AG08395 (cell line): ENCODE measurements at places on chromosomes 6 and 20.

DNA sequence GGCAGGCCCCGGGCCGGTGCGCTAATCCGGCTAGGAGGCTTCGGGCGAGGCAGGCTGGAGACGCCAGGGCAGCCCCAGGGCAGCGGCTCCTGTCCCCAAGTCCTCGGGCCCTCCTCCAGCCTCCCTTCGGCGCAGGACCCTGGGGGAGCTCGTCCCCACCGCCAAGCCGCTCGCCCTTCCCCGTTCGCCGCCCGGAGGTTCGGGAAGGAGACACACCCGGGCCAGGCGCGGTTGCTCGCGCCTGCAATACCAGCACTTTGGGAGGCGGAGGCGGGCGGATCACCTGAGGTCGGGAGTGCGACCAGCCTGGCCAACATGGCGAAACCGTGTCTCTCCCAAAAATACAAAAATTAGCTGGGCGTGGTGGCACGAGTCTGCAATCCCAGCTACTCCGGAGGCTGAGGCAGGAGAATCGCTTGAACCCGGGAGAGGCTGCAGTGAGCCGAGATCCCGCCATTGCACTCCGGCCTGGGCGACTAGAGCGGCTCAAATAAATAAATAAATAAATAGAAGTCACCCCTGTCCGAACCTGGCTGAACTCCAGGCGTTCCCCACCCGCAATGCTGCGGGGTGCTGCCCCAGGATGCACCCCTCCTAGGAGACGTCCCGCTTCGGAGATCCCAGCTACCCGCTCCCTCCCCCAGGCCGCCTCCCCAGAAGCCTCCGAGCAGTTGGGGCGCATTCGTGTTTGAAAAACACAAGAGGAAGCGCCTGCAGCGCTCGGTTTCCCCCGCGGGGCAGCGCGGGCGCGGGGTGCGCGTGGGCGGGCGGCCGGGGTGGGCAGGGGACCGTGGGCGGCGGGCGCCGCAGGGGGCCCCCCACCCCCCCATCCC lies 27.5 kb downstream of the SERPINB9 start:
- DNase-seq = peak; percentile 36

- no peak for DNase-seq
Observed at GRCh38 chr20:14889496-14890255, 552.3 kb upstream of the FLRT3 start.

DNA sequence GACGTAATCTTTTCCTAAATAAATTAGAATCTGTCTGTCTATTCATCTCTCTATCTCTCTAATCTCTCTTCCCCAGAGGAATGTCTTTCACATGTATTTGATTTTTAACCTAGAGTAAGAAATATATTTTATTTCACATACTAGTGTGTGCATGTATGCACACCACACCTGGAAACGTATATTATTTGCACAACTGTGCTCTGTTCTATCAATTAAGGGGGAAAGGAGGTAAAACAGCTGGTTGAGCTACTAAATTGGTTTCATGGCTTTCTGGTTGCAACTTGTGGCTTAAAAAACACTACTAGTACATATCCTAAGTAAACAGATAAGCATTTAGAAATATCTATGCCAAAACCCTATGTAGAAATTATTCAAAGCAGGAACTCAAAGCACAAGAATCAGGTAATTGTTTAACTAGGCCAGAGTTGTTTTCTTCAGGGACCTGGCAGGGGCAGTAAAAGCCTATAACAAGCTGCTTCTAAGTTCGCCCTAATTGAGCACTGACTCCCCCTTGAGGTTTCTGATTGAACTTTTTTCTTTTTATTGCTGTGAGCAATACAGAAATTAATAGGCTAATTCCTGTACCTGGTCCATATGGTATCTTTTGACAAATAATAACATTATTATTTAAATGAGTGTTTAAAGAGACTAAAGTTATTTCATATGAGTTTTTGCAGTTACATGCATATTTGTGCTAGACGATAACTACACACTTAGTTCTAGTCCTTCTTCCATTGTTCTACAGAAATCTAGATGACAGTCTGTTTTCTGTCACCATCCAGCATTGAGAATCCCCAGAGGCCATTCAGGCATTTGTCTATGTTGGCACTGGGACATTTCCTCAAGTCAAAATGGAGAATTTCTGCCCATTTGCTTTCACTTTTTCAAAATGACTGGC lies 88.6 kb downstream of the MCHR2 start:
- DNase-seq = peak; percentile 70

GRCh38 chr6:170512249-170512648 lies 40.9 kb downstream of the PSMB1 start:
- no peak for DNase-seq

GRCh38 chr20:34089655-34090345 lies 22.2 kb downstream of the EIF2S2 start:
- no peak for DNase-seq

GRCh38 chr6:36685926-36686667 lies 7.6 kb downstream of the CDKN1A start:
- DNase-seq = no peak

DNA sequence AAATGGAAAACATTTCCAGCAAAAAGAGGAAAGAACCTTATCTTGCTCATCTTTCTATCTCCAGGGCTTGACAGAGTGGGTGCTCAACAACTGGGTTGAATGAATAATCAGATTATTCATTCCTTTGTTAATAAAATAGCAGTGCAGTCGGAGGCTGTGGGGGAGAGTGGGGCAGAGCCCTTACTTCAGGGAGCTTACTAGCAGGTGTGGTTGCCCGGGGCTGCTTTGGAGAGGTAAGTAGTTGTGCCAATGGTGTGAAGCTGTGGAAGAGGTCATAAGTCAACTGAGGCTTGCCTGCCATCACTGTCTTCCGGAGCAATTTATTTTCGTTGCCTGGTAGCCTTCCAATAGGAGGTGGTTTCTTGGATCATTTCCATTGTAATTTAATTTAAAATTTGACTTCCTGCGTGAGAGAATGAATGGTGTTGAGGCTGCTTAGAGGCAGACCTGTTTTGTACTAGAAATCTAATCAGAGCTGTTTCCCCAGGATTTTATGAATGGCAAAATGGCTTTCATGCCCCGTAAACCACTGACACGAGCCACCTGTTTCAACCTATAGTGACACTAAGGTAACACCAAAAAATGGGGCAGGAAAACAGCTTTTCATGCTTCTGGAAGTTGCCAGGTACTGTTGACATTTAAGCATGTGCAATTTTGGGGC lies 51.4 kb downstream of the ZDHHC14 start:
- no peak for DNase-seq

DNA sequence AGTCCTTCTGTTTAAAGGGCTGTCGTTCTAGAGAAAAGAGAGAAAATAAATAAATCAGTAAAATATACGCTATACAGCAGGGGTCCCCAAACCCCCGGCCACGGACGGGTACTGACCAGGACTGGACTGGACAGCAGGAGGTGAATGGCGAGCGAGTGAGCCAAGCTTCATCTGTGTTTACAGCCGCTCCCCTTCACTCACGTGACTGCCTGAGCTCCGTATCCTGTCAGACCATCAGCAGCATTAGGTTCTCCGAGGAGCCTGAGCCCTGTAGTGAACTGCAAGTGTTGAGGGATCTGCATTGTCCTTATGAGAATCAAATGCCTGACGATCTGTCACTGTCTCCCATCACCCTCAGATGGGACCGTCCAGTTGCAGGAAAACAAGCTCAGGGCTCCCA lies 76.5 kb downstream of the ZNF217 start:
- no peak for DNase-seq

GRCh38 chr6:41655646-41656001 lies 17.4 kb downstream of the MDFI start:
- DNase-seq = no peak

DNA sequence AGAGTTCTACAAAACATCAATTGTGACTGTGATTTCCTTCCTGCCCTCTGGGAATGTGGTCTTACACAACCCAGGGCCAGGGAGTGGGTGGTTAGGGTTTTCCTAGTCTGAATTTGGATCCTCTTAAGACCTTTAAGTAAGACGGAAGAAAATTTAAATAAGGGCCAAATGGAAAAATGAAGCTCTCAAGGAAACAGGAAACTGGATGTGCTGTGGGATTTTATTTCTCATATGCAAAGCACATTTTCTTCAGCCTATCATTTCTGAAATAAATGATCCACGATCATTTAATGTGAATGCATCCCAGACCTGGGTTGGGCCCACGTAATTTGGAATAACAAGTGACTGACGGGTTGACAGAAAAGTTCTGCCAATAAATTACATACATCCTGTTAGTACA lies 243.6 kb downstream of the CLIC5 start:
- DNase-seq = no peak

DNA sequence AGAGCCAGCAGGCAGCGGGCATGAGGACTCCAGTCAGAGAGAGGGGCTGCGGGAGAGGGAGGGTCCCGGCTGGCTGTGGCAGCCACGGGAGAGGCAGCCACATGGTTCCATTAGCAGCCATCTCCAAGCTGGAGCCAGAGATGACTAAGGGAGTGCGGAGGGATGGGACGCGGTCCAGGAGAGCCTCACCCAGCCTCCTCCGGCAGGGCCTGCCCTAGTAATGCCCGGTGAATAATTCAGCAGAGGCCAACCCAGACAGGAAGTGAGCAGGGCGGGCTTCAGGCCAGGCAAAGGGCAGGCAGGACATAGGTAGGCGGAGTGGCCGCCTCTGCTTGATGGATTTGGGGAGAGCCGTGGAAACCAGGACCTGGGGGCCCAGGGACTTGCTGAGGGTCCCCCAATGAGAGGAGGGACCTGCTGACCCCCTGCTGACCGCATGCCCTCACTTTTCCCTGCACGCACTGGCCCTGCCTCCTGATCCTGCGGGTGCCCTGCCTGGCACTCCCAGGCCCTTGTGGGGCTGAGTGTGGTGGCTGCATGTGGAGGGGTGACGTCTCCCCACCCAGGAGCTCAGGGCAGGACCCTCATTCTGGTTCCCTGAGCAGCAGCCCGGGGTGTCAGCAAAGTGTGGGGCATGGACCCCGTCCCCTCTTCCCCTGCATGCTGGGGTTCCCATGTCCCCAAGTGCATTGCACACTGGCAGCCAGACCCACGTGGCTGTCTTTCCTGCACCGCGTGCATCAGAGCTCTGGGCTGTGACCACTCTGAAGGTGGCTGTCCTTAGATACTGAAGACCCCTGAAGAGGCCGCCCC lies 51.8 kb upstream of the SLCO4A1 start:
- DNase-seq = peak; percentile 92

DNA sequence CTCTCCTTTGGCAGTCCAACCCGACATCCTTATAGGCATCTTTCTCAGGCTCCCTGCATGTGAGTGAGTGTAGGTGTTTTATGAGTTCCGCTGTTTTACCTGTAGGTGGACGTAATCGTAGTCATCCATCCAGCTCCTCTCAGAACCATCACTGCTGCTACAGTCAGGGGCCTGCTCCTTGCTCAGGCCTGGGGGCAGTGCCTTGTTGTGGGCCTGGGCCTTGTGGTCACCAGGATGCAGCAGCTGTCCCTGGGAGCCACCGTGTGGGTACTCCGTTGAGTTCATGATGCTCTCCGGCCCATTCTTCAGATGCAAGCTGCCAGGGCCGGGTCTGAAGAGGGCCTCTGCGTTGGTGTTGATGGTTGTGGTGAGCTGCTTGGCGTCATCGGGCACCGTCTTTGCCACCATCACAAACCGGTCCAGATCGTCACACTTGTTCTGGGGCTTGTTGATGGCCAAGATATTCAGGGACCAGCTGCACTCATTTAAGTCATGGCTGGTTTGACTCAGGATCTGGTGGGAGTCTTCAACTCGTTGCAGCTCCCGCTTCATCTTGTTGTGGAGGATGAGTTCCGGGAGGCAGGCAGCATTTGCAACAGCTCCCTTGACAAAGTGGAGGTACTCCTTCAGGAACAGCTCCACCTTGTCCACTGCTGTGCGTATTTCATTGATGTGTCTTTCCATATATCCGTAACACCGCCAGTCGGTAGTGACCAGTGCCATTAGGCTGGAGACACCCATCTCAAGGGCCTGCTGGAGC lies 42.4 kb downstream of the NEDD9 start:
- no peak for DNase-seq

DNA sequence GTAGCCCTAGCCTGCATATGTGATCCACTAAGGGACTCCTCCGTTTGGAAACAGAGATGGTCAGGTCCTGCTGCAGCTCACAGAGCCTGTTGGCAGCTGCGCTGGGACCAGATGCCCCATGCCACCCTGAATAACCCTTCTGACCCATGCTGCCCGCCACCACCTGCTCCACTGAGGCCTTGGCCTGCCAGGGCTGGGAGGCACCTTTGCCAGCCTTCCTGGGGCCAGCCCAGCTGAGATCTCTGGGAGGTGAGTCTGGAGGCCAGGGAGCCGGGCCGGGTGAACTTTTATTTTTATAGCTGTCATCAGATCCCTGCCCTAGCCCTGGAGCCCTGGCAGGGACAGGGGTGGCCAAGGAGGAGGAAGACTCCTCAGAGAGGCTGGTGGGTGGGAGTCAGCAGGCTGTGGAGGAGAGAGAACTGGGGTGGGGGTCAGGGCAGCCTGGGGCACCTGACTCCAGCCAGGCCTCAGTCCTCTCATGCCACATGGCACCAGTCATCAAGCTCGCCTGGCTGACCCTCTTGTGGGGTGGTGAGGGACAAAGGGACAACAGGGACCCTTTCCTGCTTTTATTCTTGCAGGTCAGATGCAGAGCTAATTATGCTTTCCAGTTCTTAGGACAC lies 10.0 kb downstream of the CEBPB start:
- no peak for DNase-seq

GRCh38 chr6:113597231-113597583 lies 259.9 kb upstream of the MARCKS start:
- peak; percentile 17 for DNase-seq

GRCh38 chr6:45704056-45704800 lies 311.4 kb downstream of the CLIC5 start:
- no peak for DNase-seq

- DNase-seq = no peak
Observed at GRCh38 chr6:156651486-156651885, 125.7 kb upstream of the ARID1B start.

DNA sequence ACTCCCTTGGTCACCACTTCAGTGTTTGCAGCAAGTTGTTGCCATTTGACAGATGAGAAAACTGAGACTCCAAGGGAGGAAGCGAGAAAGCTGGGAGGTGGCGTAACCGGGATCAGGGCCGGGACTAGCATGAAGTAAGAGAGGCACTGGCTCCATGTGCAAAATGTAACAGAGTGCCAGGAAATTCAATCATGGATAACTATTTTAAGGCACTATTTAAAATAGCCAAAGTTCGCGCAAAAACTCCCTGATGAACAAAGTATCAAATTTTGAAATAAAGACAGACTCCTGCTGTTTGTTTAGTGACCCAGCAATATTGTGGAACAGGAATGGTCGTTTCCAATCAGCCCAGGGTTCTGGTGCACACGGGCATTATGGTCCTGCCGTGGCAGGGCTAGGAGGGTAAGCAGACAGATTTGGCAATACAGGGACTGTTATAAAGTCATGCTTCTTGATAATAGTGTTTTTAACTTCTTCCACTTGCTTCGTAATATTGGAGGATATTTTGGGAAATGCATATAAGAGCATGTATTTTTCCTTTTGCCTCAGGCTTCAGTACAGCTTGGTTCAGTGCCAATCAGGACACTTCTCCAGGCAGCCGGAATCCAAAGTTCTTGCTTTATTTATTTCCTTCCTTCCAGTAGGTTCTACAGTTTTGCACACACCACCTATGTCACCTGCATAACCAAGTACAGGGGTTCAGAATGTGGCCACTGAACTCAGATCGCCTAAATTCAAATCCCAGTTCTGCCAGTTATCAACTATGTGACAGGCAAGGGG lies 141.6 kb downstream of the EYA2 start:
- no peak for DNase-seq

GRCh38 chr20:16707674-16708073 lies 22.2 kb upstream of the SNRPB2 start:
- DNase-seq = no peak
